ENCODE measurements at places on chromosomes 11 and 22.

DNA sequence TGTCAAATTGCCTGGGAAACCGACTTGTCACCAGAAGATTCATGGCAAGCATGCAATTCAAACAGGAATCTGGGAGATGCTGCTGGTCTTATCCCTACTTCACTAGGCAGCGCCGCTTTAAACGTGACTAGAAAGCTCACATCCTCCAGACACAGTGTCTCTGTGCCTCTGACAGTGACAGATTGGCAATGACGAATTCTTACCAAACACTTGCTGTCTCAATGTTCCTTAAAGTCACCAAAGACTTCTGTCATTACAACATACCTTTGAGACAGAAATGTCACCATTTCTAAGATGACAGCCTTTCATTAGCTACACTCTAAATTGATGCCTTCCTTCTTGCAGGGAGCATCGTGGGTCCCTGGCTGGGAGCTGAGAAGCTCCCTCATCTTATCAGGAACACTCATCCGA, 197.8 kb downstream of the CWF19L2 start:
- DNase-seq: no peak

- DNase-seq: no peak
Measured at GRCh38 chr11:120336641-120337354, 585 bp downstream of the ARHGEF12 start.

DNA sequence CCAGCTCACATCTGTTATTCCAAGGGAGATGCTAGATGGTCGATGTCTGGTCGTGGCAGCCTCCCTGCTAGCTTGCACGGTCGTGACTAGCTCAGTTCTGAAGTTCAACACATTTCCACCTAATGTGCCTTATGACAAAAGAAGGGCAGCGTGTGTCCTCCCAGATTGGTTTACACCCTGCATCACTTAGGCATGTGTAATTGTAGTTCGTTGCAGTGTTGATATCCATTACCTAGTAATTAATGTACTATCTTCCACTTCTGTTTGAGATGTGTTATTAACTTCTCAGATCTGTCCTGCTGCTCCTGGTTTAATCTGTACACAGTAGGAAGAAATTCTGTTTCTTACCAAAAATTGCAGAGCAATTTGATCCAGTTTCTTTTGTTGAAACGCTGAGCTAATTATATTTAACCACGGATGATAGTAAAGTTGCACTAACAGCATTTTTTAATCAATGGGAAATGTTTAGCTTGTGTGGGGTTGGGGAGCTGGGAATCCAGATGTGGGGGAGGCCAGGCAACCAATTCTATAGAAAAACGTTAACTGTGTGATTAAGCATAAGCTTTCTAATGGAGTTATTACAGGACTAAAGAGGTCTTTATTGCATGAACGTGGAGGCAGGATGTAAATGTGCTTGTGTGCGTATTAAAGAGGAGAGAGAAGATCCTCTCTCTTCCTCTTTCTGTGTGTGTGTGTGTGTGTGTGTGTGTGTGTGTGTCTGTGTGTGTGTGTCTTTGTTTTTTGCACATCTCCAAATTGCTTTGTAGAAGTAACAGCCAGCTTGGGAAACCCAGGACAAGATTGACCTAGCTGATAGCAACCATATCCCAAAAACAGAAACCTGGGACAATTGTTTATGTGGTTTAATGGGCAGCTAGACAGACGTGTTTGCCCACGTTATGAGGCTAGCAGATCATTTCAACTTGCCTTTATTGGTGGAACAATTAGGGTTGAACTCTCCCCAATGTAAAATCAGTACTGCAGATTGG, 145.7 kb upstream of the TTC12 start:
- DNase-seq: no peak

DNA sequence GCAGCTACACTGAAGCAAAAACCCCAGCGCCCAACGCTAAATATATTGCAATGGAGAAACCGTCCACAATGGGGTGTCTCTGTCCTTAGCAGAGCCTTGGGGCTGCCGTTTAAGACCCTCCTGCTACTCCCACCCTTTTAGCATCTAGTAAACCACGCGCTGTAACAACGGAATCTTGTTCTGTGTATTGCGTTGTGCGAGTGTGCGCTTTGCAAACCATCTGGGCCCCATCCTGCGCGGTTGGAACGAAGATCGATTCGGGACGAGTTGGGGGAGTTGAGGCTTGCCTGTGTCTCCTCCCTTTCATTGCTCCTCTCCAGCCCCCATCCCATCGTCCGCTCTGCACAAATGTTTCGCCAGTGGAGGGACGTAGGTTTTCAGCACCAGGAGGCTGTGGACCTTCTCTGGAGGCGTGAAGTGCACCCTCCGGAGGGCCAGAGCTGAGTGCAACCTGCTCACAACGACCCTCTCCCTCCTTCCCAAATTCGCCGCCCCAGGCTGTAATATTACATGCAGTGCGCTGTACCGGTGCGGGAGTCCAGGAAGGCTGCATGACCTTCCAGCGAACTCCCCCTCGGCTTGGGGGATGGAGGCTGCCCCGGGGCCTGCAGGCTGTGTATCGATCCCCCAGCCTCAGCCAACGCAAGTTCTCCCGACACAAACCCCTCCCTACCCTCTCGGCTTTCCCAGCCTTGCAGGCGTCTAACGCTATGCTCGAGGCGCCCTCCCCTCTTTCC, 1.6 kb upstream of the KMT2A start:
- no peak for DNase-seq

DNA sequence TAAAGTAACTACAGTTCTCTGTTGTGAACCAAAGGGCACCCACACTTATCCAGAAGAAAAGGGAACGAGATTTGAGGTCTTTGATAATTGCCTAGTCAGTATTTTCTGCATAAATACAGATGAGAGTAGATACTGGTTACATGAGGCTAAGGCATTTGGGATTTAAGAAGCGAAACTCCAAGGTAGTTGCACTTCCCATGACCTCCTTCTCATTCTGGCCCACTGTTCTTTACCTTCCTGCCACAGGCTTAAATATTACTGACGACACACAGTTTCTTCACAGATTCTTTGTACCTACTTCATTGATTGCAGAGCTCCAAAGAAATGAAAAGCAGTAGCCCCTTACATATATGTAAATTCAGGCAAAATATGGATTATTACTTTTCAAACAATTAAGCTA, 915.3 kb downstream of the LRRC4C start:
- DNase-seq: no peak

DNA sequence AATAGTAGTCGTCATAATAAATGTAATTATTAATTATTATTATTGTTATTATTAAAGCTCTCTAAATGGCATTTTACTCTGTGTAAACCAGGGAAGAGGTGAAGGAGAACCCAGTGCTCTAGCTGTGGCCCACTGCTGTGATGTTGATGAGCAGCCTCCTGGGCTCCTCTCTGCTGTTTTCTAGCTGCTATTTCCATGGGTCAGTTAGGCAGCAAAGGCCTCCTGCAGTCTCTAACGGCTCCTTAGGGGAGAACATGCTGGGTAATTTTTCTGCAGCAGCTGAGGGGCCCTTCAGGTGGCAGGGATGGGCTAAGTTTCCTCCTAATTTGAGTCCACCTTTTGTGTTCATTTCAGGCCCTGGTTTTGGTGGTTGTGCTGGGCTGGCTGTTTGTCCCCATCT, 24.6 kb downstream of the SLC5A1 start:
- DNase-seq: no peak

DNA sequence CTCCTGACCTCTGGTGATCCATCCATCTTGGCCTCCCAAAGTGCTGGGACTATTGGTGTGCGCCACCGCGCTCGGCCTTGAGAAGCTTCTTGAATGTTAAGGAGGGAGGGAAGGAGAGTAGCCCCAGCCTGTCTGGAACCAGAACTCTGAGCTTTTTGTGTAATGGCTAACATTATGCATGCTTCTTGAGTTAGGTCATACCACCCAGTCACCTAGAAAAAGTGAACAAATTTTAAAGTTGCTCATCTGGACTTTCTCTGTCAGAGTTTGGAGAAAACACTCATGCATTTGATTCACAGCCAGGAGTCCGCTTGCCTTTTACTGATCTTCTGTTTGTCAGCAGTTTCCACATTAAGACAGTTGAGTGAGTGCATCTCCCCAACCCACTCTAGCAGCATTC, 82.1 kb downstream of the PPP6R3 start:
- no peak for DNase-seq

DNA sequence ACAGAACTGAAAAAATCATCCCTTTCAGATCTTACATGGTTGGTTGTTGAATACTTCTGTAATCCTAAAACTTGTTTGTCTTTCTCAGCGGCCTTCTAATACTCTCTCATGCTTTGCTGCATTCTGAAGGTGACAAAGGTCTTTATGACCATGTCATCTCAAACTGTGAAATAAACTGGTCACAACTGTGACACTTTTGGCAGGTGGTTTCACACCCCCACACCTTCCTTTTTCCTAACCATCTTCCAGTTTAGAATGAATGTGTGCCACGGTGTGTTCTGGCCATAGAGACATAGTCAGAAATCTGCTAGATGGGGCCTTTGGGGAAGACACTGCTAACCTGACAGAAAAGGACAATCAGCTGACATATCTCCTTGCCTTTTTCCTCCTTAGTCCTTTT, 14.7 kb upstream of the RFPL3 start:
- no peak for DNase-seq

- no peak for DNase-seq
Measured at GRCh38 chr22:23686416-23687024, 4.3 kb upstream of the RGL4 start.

DNA sequence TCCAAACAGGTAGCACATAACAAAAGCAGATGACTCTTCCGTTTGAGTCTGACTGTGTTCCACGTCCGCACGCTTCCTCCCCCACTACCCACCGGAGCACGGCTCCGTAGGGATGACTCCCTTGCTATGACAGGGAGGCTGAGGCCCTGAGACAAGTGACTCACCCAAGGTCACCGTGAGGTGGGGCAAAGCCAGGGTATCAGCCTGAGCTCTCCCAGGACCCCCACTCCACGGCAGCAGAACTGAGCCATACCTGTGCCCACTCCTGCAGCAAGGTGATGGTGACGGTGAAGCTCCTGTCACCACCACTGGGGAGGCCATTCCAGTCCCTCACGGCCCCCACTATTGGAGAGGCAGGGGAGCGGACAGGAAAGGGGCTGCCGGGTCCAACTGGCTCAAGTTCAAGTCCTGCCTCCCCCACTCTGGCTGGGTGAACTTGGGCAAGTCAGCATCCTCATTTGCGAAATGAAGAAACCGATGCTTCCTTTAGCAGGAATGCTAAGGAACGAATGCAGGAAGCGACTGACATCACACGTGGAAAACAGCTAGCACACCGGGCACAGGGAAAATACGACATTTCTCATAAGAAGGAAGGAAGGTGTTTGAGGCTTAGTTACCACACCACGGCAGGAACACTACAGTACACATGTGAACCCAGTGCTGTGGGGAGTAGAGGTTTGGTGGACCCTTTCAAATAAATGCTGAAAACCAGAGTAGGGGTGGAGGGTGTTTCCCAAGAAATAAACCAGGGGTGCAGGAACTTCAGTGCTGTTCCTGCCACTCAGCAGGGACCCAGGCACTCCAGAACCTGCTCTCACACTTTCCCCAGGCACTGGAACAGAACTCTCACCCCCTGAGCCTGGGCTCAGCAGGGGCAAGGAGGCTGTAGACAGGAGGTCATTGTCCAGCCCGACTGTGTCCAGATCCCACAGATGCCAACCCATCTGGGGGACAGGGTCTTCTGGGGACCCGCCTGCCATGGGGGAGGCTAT, 32.4 kb upstream of the CBX7 start:
- no peak for DNase-seq

DNA sequence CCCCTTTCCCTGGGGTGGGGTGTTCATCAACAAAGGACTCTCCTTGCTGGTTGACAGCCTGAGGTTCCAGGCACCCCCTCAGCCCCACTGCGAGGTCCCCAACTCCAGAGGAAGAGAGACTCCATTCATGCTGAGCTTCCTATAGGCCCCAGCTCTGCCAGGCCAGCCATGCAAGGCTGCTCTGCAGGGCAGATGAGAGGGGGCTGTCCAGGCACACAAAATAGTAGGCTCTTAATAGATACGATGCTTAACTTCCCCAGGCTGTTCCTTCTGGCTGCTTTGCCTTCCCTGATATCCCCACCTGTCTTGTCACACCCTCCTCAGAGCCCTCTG, 45.0 kb upstream of the CRYBB3 start:
- no peak for DNase-seq

DNA sequence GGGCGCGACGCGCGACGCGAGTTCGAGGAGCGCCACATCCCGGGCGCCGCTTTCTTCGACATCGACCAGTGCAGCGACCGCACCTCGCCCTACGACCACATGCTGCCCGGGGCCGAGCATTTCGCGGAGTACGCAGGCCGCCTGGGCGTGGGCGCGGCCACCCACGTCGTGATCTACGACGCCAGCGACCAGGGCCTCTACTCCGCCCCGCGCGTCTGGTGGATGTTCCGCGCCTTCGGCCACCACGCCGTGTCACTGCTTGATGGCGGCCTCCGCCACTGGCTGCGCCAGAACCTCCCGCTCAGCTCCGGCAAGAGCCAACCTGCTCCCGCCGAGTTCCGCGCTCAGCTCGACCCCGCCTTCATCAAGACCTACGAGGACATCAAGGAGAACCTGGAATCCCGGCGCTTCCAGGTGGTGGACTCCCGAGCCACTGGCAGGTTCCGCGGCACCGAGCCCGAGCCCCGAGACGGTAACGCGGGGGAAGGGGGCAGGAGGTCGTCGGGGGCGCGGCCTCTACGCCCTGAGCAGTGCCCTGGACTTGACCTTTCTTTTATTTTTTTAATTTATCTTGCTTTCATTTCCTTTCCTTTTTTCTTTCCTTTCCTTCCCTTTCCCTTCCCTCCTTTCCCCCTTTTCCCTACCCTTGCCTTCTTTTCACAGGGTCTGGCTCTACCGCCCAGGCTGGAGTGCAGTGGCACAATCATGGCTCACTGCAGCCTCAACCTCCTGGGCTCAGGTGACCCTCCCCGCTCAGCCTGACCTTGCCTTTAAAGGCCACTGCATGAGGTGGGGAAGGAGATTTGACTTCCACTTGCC, 5.0 kb downstream of the MPST start:
- no peak for DNase-seq

DNA sequence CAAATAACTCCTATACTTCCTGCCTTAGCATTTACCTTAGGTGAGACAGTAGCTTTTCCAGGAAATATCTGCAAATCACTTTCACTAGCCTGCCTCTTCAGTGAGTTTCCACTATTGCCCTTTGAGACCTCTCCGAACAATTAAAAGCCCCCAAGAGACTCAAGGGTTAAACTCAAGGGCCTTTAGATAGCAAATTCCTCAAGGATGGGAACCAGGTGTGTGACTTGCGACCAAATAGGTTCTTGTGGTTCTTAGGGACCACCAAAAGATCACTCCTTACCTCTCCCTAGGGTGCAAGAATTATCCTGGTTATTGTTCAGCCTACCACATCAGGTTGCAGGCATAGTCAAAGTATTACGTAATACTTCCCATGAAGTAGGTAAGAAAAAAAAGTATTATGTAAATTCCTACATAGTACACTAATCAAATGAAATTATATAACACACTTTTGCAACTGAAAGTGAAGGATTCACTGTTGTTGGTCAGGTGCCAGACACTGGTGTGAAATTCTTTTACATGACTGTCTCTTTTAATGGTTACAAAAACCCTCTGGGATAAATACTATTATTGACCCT, 1.4 kb upstream of the RDX start:
- DNase-seq: no peak

DNA sequence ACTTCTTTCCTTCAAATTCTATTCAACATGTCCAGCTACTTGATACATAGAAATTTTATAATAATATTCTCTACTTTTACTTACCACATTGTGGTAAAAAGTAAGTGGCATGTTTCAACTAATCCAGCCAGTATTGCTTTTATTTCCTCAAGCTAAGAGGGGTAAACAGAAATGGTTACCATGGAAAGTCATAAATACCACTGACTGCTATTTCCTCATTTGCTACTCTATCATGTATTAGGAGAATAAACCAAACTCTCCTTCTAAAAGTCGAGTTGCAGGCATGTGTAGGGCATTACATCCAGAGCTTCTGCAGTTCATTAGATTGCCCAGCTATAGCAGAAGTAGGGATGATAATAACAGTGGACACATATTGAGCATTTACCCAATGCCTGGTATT, 208.4 kb downstream of the MAML2 start:
- no peak for DNase-seq
